ENCODE measurements at places on chromosomes 3 and 15.

GRCh38 chr3:133574260-133574881, 885 bp downstream of the CDV3 start:
- peak; percentile 64 for DNase-seq

DNA sequence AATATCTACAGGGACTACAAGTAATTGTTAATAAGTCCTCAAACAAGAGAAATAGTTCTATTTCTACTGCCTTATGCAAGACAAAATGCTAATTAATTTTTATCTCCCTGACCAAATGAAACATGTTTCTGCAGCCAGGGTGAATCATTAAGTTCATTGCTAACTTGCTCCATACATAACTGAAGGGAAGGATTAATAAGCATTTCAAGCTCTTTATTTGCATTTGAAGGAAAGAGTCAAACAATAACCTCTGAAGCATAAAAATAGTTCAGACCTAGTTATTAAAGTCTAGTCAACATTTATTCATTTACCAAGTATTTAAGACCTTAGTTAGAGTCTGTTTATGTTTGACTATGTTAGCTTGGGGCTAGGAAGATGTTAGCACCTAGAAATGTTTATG, 120.0 kb downstream of the ATP1B3 start:
- DNase-seq: no peak

DNA sequence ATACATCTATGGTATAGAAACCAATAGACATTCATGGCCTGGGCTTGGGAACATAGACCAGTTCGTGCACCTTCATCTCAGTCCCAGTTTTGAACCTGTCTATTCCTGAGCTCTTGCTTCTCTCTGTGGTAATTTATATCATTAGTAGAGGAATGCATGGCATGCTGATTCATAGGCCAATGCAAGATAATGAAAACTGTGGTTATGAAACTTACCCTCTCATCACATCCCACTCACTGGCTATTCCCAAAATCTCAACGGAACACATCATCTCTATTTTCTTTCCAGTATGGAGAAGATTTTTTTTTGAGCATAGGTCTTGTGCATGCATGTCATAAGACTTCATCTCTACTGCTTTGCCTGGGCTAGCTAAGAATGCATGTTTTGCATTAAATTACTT, 18.7 kb upstream of the P2RY12 start:
- no peak for DNase-seq

DNA sequence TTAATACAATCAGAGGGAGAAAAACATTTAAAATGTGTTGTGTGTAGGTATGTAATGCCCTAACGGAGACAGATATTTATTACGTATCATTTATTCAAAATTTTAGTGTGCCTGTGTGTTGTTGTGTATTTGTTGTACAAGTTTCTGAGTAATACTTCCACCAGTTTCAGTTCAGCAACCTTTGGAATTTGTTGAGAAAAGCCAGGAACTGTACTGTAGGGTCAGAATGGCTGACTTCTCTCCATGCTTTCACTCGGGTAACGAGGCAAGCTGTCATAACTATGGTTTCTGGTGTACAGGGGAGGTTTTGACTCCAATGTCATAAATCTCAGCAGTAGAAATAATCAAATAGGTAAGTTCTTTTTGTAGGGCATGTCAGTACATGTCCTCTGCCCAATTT, 23.8 kb upstream of the CNTN6 start:
- no peak for DNase-seq

DNA sequence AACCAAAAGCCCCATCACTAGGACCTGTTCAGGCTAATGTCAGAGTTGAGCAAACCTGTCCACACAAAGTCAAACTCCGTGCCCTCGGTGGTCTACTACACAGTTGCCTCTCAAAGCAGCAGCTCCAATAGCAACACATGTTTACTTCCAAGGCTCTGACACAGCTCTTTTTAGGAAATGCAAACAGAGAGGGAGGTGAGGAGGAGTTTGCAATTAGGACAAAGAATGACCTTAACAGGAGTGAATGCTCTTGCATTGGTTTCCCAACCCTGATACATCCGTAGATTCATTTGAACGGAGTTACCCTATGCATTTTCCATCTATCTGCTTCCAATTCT, 64.8 kb upstream of the GOLGA8B start:
- no peak for DNase-seq

Measured in stimulated activated CD4-positive, alpha-beta T cell treated with anti-CD3 and anti-CD28 coated beads, Interleukin-2, amount 100 ng/mL, for 48 hours (primary cell).